SK-N-SH (cell line): ENCODE measurements at places on chromosomes 1 and 21.

GRCh38 chr1:172118618-172119017 lies 277.3 kb downstream of the DNM3 start:
- no peak for DNase-seq

- no peak for DNase-seq
These were observed 47.1 kb downstream of the LEPR start for GRCh38 chr1:65467536-65467935.

DNA sequence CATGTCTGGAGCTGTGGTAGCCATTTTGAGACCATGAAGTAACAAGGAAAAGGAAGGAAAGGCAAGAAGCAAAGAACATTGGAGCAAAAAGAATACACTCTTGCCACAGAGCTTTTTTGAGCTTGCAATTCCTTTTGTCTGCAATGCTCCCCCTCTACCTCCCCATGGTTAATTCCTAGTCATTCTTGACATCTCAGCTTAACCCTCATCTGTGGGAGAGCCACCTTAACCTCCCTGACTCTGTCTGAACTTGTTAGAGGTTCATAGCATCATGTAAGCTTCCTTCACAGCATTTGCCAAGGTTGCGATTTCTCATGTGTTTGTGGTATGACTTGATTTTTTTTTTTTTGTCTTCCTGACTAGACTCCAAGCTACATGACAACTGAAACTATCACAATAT lies 564.1 kb upstream of the PLXNA2 start:
- no peak for DNase-seq

DNA sequence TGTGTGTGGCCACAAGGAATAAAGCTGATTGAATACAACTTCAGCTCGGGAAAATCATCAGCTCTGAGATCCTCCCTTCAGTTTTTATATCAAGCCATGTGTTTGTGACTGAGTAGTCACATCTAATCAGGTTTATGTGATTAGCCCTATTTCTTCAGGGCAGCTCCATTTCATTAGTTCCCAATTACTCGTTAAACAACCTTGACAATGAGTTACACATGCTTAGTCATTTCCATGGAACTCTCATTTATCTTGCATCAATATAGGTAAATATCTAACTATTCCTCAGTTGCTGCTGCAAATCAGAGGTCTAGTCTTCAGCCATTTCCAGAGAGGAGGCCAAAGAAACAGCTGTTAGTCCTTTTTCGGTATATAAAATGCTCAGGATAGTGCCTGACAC lies 16.3 kb downstream of the CRB1 start:
- DNase-seq: no peak

DNA sequence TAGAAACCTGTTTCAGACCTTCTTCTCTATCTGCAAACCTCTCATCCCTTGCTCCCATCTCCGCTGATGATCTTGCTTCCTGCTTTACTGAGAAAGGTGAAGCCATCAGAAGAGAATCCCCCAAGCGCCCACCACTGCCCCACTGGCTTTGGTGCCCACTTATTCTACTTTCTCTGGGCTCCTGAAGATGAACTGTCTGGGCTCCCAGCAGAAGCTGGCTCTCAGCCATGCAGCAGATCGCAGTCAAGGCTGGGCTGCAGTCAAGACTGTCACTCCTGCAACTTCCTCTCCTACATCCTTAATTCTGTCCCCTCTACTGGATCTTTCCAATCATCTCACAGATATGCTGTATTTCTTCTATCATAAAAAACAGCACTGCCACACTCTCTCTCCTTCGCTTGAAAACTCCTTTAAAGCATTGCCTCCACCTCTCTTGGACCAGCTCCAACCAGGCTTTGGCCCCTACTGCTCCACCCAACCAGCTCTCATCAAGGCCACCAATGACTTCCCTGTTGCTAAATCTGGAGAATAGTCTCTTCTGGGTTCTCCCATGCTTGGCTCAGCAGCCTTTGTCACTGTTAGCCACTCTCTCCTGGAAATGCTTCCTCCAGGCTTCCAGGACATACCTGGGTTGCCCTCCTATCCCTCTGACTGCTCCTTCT lies 25.8 kb downstream of the TRIM62 start:
- DNase-seq: no peak

- peak; percentile 19 for DNase-seq
These were observed 954 bp downstream of the RSBN1 start for GRCh38 chr1:113811156-113811887.

DNA sequence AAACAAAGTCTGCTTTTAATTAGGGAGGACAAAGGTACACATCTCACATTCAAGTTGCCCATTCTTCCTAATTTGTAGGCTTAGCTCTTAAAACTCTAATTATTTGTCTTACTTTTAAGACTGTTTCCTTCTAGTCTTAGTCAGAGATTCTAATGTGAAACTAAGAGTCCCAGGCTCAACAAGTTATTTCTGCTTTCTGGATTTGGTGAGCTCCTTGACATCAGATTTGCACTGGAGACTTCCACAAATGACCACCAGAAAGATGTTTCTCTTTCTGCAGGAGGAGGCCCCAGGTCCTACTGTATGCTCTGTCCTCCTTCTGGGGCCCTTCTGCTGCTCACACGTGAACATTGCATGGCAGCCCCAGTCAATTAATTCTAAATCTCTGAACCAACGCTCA lies 194.2 kb upstream of the JUN start:
- no peak for DNase-seq

- DNase-seq: no peak
These were observed 45.4 kb downstream of the CD247 start for GRCh38 chr1:167472752-167473521.

- no peak for DNase-seq
These were observed 151.3 kb downstream of the RUNX1 start for GRCh38 chr21:34897828-34898227.

DNA sequence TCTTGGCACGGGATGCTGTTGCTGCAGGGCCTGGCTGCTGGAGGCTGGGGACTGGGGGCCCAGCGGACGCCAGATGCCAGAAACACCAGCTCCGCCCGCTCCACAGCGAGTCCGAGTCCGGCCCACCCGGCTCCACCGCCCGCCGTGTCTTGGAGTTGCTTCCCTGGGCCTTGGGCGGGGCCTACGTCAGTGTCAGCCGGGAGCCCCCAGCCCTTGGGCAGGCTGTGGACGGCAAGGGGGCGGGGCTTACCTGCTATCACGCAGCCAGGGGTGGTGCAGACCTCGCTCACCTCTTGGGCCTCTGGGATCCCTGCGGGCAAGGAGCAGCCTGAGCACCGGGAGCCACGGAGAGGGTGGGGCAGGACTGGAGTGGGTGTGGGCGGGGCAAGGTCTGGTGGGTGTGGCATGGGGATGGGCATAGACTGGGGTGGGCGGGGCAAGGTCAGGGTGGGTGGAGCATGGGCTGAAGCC lies 21.8 kb downstream of the MMEL1 start:
- peak; percentile 93 for DNase-seq

DNA sequence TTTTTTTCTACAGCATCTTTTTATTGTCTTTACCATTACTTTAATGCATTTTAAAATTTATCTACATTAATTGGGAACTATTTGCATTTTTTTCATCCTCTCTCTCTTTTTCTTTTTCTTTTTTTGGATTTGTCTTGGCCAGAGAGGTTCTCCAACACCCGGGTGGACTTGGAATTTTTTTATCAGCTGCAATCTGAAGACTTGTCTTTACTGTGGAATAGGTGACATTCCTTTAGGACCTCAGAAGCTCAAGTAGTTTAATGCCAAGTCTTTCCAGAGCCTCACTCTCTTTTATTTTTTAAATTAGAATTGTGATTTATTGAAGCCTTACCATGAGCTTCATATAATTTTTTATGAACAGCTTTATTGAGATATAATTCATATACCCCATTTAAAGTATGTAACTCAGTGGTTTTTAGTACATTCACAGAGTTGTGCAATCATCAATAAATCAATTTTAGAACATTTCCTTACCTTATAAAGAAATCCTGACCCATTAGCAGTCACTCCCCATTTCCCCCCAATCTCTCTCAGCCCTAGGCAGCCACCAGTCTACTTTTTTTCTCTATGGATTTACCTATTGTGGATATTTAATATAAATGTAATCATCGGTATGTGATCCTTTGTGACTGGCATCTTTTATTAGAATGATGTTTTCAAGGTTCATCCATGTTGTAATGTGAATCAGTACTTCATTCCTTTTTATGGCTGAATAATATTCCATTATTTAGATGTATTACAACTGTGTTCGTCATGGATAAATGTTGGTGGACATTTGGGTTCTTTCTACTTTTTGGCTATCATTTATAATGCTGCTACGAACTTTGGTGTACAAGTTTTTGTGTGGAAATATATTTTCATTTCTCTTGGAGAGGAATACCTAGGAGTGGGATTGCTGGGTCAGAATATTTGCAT lies 6.2 kb downstream of the TUFT1 start:
- DNase-seq: no peak

DNA sequence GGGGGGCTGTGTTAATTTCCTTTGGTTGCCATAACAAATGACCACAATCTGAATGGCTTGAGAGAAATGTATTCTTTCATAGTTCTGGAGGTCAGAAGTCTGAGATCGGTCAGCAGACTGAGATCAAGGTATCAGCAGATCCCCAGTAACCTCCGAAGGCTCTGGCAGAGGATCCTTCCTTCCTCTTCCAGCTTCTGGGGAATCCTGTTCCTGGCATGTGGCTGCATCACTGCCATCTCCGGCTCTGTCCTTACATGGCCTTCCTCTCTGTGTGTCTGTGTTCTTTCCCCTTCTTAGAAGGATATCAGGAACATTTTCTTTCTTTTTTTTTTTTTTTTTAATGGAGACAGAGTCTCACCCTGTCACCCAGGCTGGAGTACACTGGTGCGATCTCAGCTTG lies 25.8 kb downstream of the ACTL8 start:
- DNase-seq: no peak

DNA sequence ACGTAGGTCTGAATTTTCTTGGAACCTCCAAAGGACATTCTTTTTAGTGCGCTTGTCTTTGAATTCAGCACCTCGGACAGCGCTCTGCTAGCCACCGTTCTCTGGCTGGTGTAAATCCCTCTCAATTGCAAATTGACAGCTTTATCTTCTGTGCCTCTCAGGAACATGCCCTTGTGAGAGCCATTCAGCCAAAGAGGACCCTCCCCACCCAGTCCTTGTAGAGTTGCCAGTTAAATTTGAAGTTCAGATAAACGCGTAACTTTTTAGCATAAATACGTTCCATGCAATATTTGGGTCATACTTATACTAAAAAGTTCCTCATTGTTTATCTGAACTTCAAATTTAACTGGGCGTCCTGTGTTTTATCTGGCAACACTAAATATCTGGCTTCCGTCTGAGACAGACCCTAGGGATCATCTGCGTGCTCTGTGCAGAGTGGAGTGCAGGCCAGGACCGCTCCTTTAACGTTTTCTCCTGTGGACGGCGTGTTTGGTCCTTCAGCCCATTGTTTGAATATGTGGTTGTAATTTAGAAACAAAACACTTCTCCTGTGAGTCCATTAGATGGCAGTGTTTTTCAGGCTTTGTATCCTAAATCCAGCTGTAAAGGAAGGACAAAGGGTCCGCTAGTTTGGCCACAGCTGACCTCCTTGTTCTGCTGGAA lies 7.0 kb downstream of the KCNAB2 start:
- peak; percentile 86 for DNase-seq

DNA sequence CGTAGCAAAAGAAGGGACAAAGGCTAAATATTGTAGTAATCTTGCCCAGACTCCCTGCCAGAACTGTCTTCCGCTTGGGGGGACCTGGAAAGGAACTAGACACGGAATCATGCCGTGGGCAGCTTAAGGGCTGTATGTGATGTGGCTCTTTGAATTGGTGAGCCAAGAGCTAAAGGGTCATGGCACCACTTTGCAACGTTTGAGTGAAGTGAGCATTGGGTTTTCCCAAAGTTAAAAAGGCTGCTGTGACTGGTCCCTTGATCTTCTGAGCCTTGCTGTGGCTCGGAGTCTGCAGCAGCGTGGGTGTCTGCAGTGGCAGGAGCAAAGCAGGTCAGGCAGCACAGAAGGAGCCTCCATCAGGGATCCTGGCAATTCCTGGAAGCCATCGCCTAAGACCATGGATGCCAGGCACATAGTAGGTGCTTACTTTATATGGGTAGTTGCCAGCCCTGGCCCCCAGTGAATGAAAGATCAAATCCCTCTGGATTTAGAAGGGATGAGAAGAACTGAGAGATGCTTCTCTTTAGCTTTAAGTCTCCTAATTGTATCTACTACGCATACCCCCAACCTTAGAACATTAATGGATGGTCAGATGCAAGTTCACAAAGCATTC lies 1.8 kb downstream of the SMYD2 start:
- no peak for DNase-seq
